ENCODE measurements at places on chromosomes 1 and 21. TPM values are rescaled to one million over a fixed set of nuclear protein-coding genes. Genes with fewer than 3 reads are reported as not detected.

- peak; percentile 33 for DNase-seq
These were observed 107.3 kb downstream of the TOMM20 start for GRCh38 chr1:235021321-235021720.

GRCh38 chr1:198298640-198299039 is 141.8 kb downstream of the NEK7 start:
- no peak for DNase-seq

DNA sequence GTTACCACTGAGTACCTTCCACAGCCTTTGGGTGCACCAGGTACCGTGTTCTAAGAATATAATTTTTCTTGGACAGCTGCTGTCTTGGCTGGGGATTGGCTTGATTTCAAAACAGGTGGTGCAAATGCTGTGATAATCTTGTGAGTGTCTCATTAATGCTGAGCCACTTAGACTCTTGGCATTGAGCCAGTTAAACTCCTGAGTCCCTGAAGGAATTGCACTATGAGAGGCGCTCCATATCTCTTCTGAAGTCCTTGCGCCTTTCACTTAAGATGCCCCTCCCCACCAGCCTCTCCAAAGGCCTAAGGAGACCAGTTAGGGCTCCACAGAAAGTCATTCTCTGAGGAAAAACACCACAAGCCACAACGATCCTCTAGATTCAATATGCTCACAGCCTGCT is 51.0 kb downstream of the BACH1 start:
- no peak for DNase-seq

GRCh38 chr1:159921251-159921650 is 4.1 kb downstream of the TAGLN2 start:
- peak; percentile 11 for DNase-seq

DNA sequence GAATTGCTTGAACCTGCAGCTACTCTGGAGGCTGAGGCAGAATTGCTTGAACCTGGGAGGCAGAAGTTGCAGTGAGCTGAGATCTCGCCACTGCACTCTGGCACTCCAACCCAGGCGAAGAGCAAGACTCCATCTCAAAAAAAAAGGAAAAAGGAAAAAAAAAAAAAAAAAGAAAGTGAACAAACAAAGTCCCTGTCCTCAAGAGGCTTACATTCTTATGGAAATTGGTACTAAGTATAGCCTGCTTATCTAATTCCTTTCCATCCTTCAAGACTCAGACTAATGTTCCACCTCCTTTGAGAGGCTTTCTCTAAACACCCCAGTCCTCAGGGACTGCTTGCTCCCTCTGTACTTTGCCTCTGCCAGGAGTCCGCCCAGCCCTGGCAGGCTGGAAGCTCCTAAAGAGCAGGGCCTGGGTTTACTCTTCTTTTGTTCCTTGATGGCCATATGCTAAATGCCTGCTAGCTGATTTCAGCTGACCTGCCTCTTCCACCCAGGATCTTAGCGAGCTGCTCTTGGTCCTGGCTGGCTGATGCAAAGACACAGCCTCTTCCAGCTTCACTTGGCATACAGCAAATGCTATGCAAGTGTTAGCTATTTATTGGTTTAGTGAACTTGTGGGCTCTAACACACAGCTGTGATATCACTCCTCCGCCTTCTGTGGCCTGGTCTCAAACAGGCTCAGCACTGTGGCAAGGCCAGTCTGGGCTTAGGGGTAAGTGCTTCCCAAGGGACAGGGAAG is 9.8 kb downstream of the SLC9A1 start:
- DNase-seq: no peak

DNA sequence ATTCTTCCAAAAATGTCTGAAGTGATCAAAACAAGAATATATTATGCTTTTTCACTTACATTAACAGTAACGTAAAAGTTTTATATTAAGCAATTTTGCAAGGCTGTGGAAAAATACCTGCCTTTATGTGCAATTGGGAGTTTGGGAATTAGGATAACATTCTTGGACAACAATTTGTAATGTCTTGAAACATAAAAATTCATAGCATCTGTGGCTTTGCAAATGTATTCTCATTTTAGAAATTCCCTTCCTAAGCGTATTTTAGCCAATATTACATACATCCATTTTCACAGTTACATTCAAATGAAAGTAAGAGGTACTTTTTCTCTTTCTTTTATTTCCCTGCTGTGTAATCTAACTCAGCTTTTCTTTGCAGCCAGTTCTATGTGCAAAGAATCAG is 13.4 kb upstream of the CFH start:
- no peak for DNase-seq

DNA sequence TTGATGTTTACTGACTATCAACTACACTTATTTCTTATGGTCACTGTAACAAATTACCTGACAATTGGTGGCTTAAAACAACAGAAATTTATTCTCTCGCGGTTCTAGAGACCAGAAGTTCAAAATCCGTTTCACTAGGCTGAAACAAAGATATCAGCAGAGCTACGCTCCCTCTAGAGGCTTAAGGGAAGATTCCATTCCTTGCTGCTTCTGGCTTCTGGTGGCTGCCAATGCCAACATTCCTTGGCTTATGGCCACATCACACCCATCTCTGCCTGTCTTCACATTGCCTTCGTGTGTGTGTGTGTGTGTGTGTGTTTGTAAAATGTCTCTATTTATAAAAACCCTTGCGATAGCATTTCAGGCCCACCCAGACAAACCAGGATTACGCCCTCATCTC is 66.4 kb downstream of the LMX1A start:
- no peak for DNase-seq

DNA sequence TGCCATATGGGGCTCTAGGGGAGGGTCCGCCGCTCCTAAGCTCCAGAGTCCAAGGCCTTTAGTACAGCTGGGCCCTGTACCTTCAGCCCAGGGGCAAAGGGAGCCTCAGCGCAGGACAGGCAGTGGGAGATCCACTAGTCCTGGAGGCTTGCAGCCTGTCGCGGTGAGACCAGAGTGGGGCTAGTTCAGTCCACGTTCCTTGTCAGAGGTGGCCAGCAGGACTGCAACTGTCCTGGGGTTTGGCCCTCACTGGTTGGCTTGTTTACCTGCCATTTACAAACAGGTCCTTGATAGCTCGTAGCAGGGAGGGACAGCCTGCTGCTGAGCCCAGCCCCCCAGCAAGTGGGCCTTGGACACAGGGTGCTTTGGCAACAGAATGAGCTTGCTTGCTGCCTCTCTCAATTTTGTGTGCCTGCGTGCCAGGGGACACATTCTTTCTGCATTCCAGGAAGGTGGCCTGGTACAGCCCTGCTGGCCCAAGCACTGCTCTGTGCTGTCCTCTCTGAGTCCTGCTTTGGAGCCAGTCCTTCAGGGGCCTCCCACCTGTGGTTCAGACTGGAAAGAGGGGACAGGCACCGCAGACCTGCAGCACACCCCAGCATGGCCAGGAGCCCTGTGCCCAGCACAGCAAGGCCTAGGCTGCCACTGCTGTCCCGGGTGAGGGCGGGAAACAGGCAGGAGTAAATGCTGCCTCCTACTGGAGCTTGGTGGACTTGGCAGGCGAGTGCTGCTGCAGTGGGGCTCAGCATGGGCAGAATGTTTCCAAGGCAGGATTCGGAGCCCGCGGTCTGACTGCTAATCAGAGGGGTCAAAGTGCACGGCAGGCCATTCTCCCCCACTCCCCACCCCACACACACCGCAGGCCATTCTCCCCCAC is 15.2 kb downstream of the H6PD start:
- DNase-seq: peak; percentile 82

GRCh38 chr1:95098196-95098595 is 19.0 kb upstream of the TLCD4 start:
- DNase-seq: no peak

DNA sequence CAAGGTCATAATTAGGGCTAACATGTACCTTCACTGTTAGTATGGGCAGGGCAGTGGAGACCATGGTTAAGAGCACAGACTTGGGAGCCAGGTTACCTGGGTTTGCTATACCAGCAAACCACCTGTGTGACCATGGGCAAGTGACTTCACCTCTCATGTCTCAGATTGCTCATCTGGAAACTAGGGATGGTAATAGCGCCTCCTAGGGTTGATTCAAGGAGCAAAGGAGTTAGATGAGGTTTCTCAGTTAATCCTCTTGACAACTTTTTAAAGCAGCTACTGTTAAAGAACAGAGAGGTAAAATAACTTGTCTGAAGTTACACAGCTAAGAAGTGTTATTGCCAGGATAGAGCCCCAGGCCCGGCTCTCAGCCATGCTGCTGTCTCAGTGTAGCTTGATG is 790 bp upstream of the MATN1 start:
- DNase-seq: no peak

DNA sequence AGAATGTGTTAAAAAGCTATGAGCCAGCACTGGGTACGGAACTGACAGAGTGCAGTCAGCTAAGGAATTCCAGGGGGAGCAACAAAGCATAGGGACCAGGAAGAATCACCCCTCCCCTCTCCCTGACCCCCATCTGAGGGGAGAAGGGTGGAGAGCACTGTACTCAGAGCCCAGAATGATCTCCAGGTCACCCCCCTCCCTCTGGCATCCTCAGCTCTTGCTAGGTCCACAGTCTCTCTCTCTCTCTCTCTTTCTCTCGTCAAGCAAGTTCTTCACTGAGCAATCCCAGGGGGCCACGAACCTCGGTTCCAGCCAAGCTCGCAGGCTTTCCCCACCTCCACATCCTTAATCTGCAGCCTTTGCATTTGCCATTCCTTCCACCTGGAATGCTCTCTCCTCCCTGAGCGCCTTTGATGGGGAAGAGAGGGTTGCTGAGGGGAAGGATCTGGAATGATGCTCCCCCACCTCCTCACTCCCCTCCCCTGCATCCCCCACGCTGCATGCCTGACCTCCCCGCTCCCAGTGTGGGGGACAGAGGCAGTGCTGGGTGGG is 6.7 kb upstream of the WASF2 start:
- no peak for DNase-seq

DNA sequence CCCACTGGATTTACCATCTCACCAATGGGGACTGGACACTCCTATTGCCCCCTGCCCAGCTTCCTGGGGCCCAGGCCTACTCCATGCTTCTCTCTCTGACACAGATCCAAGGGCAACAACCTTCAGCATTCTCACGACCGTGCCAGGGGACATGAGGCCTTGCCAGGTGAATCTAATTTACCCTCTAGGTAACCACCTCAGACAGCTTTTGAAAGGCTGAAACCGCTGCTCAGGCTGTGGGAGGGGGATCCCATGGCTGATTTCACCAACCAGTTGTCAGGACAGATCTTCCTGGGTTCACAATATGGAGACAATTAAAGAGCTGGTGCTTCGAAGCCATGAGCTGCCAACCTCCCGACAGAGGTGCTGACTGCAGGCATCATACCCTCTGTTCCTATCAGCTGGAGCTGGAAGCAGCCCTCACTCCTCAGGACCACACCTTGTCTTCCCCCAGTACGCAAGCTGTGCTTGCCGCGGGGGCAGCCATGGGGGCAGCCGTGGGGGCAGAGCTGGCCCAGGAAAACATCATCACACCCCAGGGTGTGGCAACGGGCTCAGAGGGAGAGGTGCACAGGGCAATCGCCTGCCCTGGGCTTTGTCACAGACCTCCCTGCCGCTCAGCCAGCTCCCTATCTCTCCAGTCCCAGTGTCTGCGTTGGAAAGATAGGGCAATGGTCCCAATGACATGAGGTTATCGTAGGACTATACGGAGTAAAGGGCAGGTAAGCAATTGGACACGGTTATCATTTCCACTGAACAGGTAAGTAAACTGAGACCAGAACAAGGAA is 120.2 kb downstream of the DMRTB1 start:
- peak; percentile 67 for DNase-seq

DNA sequence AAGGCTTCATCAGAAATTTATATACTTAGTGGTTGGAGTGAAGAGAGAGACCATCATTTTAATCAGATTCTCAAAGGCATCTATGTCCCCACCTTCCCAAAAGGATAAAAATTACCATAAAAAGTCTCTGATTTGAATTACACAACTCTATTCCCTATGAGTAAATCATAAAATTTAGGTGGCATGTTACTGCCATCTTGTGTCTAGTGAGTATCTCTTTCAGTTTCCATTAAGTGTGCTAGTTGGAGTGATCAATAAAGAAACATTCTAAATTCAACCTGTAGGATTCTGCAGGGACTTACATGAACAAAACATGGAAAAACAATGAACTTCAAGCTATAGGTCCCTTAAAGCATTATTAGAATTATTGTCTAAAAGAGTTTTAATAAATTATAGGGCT is 655.4 kb downstream of the LTN1 start:
- no peak for DNase-seq

GRCh38 chr1:3000214-3000613 is 21.1 kb upstream of the ACTRT2 start:
- DNase-seq: peak; percentile 51

DNA sequence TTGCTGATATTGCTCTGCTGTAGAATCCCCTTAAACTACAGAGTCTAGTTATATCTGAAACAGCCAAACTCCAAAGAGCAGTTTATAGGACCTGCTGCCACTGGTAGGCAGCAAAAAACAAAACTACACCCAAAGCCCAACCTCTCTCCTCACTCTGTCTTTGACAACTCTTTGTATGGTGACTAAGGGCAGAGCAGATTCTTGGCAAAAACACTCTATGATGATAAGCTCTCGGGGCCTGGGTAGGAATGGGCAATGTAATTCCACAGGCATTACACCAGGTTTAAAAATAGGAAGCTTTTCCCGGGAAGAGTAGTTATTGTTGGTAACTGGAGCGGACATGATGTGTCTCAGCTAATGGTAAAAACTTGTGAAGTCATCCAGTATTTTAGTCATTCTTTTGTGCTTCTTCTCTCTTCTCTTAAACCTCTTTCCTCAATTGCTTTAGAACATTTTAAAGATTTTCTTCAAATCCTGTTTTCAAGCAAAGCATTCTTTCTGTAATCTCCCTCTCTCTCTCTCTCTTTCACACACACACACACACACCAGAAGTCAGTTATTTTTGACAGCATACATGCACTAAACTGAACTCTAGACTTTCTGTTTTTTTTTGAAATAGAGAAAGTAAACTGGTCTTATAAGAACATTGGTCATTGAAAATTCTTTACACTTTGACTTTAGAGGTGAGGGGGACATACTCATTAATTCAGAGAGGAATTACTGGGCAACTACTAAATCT is 193.5 kb downstream of the PAPPA2 start:
- DNase-seq: no peak

DNA sequence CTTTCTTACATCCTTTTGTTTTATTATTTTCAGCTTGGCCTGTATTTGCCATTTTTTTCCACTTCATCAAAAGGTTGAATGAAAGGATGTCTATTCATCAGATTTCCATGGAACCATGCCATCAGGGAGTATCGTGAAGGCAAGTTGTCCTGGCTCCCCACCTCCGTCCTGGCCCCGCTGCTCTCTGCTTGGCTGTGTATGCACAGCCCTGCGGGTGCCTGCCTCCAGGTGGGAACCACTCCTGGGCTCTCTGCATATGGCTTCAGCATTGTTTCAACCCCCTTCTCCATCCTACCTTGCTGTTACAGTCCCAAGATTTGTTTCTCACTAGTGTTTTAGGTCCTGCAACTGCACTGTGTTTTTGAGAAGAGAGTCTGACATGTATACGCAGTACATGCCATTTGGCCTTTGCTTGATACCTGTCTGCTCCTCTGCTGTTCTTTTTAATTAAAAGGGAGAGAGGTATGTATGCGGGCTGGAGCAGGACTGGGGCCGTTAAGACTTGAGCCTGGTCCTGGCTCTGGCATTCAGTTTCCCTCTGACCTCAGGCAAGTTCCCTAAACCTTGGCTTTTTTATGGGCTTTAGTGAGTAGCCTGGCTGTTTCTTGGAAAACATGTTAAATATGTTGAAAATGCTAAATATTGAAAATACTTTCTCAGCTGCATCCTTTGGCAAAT is 69.9 kb upstream of the GCLM start:
- DNase-seq: no peak

The SLC6A9 gene
- 2.6 TPM for total RNA-seq
